Sigmoid colon (tissue), 7 donors: ENCODE measurements at places on chromosomes 7 and 10. TPM values are rescaled to one million over a fixed set of nuclear protein-coding genes. Genes with fewer than 3 reads are reported as not detected.
A peak's percentile ranks its signal among the peaks of the same experiment; 100 is the strongest.

GRCh38 chr7:1804310-1804709, 134.2 kb downstream of the ELFN1 start:
- H3K27ac ChIP-seq, result no peak overlapping the region
- H3K4me3 ChIP-seq, result no peak overlapping the region
- H3K36me3 ChIP-seq, result no peaks in the 10 kb centered on the region
- DNase-seq, result peak; percentile 29

GRCh38 chr7:148400101-148400500, 190.5 kb upstream of the C7orf33 start:
- no peaks in the 10 kb centered on the region for H3K36me3 ChIP-seq
- H3K4me1 ChIP-seq, result no peaks in the 10 kb centered on the region
- H3K27ac ChIP-seq, result no peak overlapping the region
- no peaks in the 10 kb centered on the region for H3K27me3 ChIP-seq
- H3K4me3 ChIP-seq, result no peak overlapping the region

GRCh38 chr10:35536789-35537188, 68.4 kb upstream of the GJD4 start:
- no peaks in the 10 kb centered on the region for H3K27me3 ChIP-seq
- H3K4me1 ChIP-seq, result peaks cover 3% of the 10 kb centered on the region
- no peak for DNase-seq
- H3K36me3 ChIP-seq, result peaks cover 12% of the 10 kb centered on the region
- no peak overlapping the region for H3K4me3 ChIP-seq

DNA sequence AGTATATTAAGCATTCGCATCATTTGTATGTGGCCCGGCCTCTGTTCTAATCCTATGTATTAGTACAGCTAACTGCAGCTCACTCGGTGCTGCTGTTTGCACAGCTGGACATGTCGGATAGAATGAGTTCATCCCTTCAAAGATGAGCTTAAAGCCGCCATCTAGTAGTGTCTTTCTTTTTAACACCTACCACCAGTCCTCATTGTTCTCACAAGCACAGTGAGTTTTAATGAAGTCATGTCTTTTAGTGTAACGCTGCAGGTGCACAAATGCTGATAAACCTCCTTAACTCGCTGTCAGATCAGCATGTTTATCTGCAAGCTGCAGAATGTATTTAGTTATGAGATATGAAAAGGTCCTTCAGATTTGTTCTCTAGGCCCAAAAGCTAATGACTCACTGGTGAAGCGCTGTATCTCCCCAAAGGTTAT, 247.5 kb downstream of the MTERF1 start:
- no peak for DNase-seq
- no peak overlapping the region for H3K27ac ChIP-seq
- H3K36me3 ChIP-seq, result no peaks in the 10 kb centered on the region
- no peaks in the 10 kb centered on the region for H3K27me3 ChIP-seq
- peaks cover 7% of the 10 kb centered on the region for H3K4me1 ChIP-seq

- H3K27me3 ChIP-seq, result no peaks in the 10 kb centered on the region
- H3K4me1 ChIP-seq, result no peaks in the 10 kb centered on the region
- no peak overlapping the region for H3K27ac ChIP-seq
- H3K4me3 ChIP-seq, result no peak overlapping the region
- DNase-seq, result peak; percentile 48
- H3K36me3 ChIP-seq, result peaks cover 84% of the 10 kb centered on the region
These were observed 8.3 kb downstream of the BRAT1 start for GRCh38 chr7:2546776-2547586.

DNA sequence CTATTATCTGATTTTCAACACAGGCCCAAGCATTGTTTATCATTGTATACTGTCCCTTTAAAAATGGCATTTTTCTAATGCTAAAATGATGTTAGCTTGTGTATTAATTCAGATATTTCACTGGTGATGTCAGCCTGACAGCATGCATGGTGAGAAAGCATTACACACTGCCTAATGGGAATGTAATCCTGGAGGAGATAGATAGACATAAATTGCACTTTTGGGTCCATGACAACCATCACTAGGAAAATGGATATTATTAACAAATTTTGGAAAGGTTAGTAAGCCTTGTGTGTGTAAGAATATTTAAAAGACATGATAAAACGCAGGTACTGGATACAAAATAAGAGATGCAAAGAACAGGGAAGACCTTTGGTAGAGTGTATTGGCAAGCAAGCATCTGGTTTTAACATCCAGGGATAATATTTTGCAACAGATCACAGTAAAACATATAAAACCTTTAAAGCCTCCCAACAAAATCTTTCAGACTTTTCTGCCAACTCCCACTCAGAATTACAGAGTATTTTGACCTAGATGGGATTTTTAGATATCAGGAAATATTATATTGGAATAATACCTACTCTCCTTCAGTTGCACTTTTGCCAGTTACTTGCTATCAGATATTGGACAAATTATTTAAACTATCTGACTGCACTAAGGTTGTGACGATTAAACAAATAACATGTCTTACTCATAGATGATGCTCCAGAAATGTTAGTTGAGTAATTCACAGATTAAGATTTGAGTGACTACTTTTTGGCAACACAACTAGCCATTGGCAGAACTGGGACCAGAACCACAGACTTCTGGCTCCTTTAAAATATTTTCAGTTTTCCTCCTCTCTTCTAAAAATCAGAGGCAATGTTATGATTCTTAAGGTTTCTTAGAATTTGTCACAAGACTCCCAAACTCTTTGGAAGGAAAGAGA, 291.6 kb upstream of the SEMA3C start:
- no peak for DNase-seq
- no peaks in the 10 kb centered on the region for H3K4me1 ChIP-seq
- H3K36me3 ChIP-seq, result no peaks in the 10 kb centered on the region
- H3K27ac ChIP-seq, result no peak overlapping the region

GRCh38 chr10:101161494-101162299, 30.6 kb downstream of the TLX1 start:
- DNase-seq, result peak; percentile 79
- H3K36me3 ChIP-seq, result no peaks in the 10 kb centered on the region
- H3K4me3 ChIP-seq, result no peak overlapping the region
- peaks cover 5% of the 10 kb centered on the region for H3K4me1 ChIP-seq
- peaks cover 64% of the 10 kb centered on the region for H3K27me3 ChIP-seq

GRCh38 chr7:14137676-14138075, 148.2 kb upstream of the ETV1 start:
- H3K36me3 ChIP-seq, result no peaks in the 10 kb centered on the region
- no peak overlapping the region for H3K4me3 ChIP-seq
- no peak overlapping the region for H3K27ac ChIP-seq

- no peak overlapping the region for H3K4me3 ChIP-seq
- no peak for DNase-seq
- no peak overlapping the region for H3K27ac ChIP-seq
- H3K4me1 ChIP-seq, result peaks cover 31% of the 10 kb centered on the region
- no peaks in the 10 kb centered on the region for H3K36me3 ChIP-seq
These were observed 121.8 kb upstream of the HPS1 start for GRCh38 chr10:98568551-98568950.

- H3K4me1 ChIP-seq, result no peaks in the 10 kb centered on the region
- no peak overlapping the region for H3K4me3 ChIP-seq
- no peaks in the 10 kb centered on the region for H3K36me3 ChIP-seq
- no peaks in the 10 kb centered on the region for H3K27me3 ChIP-seq
- DNase-seq, result peak; percentile 32
- H3K27ac ChIP-seq, result no peak overlapping the region
These were observed 31.3 kb upstream of the GDF10 start for GRCh38 chr10:47268696-47269095.

- no peaks in the 10 kb centered on the region for H3K36me3 ChIP-seq
- no peak for DNase-seq
- no peak overlapping the region for H3K4me3 ChIP-seq
- no peaks in the 10 kb centered on the region for H3K4me1 ChIP-seq
- no peaks in the 10 kb centered on the region for H3K27me3 ChIP-seq
- no peak overlapping the region for H3K27ac ChIP-seq
These were observed 54.5 kb downstream of the NEURL1 start for GRCh38 chr10:103548006-103548405.

DNA sequence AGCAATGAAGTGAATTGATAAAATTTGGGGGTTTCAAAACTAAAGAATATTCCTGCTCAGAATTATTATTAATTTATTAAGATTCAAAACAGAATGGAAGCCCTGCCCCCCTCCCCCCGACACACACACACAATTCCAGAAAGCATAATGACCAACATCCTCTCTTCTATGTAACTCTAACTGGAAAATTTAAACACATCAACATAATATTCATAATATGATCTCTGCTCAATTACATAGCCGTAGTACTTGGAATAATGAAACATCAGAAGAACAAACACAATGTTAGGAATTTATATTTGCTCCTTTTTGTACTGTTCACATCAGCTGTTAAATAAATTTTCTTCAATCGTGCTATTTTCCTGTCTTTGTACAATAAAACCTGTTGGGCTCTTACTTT, 20.8 kb downstream of the PCLO start:
- H3K27me3 ChIP-seq, result no peaks in the 10 kb centered on the region
- no peaks in the 10 kb centered on the region for H3K36me3 ChIP-seq
- no peak overlapping the region for H3K4me3 ChIP-seq
- no peak for DNase-seq
- H3K4me1 ChIP-seq, result no peaks in the 10 kb centered on the region

DNA sequence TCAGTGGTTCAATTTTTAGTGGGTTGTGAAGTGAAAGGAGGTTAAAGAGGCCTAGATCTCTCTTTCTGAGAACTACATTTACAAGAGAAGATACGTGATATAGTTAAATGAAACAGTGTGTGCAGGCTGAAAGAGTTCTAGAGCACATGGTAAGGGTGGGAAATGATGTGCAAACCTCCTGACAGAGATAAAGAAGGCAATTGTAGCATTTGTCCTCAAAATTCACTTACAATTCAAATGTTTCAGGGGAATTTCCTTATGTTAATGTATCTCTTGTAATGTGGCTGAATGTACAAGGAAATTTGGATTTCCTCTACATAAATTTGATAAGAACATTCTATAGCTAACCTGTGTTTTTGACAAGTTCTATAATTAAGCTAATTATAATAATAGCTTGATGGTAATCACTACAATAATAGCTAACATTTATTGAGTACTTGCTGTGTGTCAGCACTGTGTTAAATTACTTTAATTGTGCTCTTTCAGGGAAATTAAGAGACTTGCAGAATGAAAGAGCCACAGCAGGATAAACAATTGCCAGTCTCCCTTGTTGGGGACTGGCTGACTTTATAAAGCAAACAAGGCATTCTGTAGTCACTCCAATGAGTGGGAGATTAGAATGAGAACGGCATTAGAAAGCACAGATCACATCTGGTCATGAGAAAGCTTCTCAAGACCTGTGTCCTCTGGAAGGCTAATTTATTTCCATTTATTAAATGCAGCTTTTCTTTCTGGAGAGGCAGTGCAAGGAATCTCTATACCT, 139.7 kb upstream of the TMEM72 start:
- H3K4me1 ChIP-seq, result no peaks in the 10 kb centered on the region
- no peak for DNase-seq
- no peaks in the 10 kb centered on the region for H3K27me3 ChIP-seq
- no peak overlapping the region for H3K27ac ChIP-seq

GRCh38 chr10:114195079-114195478, 15.9 kb downstream of the TDRD1 start:
- H3K4me3 ChIP-seq, result no peak overlapping the region
- H3K4me1 ChIP-seq, result no peaks in the 10 kb centered on the region
- no peak overlapping the region for H3K27ac ChIP-seq
- H3K36me3 ChIP-seq, result no peaks in the 10 kb centered on the region
- DNase-seq, result no peak
- no peaks in the 10 kb centered on the region for H3K27me3 ChIP-seq

DNA sequence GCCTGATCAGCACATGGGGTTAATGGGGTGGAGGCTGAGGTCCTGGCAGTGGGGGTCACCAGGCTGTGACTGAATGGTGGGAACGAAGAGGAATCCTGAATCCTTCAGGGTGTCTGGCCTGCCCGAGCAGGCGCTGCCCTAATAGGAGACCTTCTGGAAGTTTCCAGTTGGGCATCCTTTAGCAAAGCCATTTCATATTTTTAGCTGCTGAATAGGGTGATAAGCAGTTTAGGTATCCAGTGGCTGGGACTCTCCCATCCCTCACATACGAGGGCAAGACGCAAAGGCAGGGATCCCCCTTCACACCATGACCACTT, 159.3 kb downstream of the SH3PXD2A start:
- peaks cover 28% of the 10 kb centered on the region for H3K4me1 ChIP-seq
- H3K27ac ChIP-seq, result peak overlapping the region; percentile 51
- no peaks in the 10 kb centered on the region for H3K36me3 ChIP-seq
- H3K4me3 ChIP-seq, result no peak overlapping the region

The MUC12 gene
- 8.6 TPM for total RNA-seq

The HKDC1 gene
- not detected for total RNA-seq

The NAMPT gene
- 717 TPM for total RNA-seq

The UTF1 gene
- not detected for total RNA-seq

The FBXL13 gene
- 2.5 TPM for total RNA-seq

The FFAR4 gene
- not detected for total RNA-seq

The FAM200A gene
- total RNA-seq, result 2.3 TPM

The FAM171A1 gene
- total RNA-seq, result 5.3 TPM

The SPDYE16 gene
- total RNA-seq, result 0.16 TPM

The OR6B1 gene
- not detected for total RNA-seq
